ENCODE measurements at places on chromosomes 2 and 18. TPM values are rescaled to one million over a fixed set of nuclear protein-coding genes. Genes with fewer than 3 reads are reported as not detected.

GRCh38 chr2:197247083-197247482 lies 63.5 kb downstream of the ANKRD44 start:
- H3K4me3 ChIP-seq = no peak overlapping the region
- no peak for DNase-seq
- no peaks in the 10 kb centered on the region for H3K36me3 ChIP-seq
- H3K27ac ChIP-seq = no peak overlapping the region
- H3K4me1 ChIP-seq = peaks cover 13% of the 10 kb centered on the region

C1QL2 gene
- total RNA-seq = not detected

DNA sequence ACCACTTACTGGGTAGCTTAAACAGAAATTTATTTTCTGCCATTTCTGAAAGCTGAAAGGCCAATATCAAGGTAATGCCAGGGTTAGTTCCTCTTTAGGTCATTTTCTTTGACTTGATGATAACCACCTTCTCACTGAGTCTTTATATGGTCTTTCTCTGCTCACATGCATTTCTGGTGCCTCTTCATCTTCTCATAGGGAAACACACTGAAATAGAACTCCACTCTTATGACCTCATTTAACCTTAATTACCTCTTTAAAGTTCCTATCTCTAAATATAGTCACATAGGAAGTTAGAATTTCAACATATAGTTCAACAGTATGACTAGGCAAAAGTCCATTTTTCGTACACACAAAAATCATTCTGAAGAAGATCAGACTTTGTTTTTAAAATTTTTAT lies 616.8 kb upstream of the VRK2 start:
- no peaks in the 10 kb centered on the region for H3K27me3 ChIP-seq
- no peaks in the 10 kb centered on the region for H3K4me1 ChIP-seq
- no peaks in the 10 kb centered on the region for H3K36me3 ChIP-seq
- no peak overlapping the region for H3K4me3 ChIP-seq

AOX1 gene
- total RNA-seq = 8.7 TPM

ALPP gene
- total RNA-seq = 11.5 TPM

RTP5 gene
- total RNA-seq = 0.69 TPM

GRCh38 chr2:202140522-202141252 lies 67.6 kb downstream of the KIAA2012 start:
- H3K27me3 ChIP-seq = no peaks in the 10 kb centered on the region
- no peak for DNase-seq
- no peaks in the 10 kb centered on the region for H3K4me1 ChIP-seq
- H3K4me3 ChIP-seq = no peak overlapping the region
- no peaks in the 10 kb centered on the region for H3K36me3 ChIP-seq

GRCh38 chr2:151176661-151177060 lies 85.0 kb downstream of the RBM43 start:
- H3K4me1 ChIP-seq = no peaks in the 10 kb centered on the region
- no peak for DNase-seq
- H3K4me3 ChIP-seq = no peak overlapping the region
- H3K36me3 ChIP-seq = no peaks in the 10 kb centered on the region
- H3K27me3 ChIP-seq = no peaks in the 10 kb centered on the region

GRCh38 chr2:144431998-144432397 lies 87.9 kb downstream of the ZEB2 start:
- H3K4me1 ChIP-seq = peaks cover 51% of the 10 kb centered on the region
- no peaks in the 10 kb centered on the region for H3K27me3 ChIP-seq
- peak overlapping the region; percentile 64 for H3K27ac ChIP-seq
- DNase-seq = no peak
- H3K36me3 ChIP-seq = no peaks in the 10 kb centered on the region

TEX44 gene
- total RNA-seq = not detected

DNA sequence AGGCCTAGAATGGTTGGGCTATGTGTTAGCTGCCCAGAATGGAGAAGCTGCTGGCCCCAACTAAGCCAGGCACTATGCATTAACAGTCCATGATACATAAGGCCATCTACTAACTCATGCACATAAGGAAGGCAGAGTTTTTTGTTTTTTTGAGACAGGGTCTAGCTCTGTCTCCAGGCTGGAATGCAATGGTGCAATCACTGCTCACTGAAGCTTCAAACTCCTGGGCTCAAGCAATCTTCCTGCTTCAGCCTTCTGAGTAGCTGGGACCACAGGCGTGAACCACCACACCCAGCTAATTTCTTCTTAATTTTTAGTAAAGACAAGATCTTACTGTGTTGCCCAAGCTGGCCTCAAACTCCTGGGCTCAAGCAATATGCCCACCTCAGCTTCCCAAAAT lies 37.6 kb downstream of the GPR45 start:
- H3K27me3 ChIP-seq = no peaks in the 10 kb centered on the region
- no peak overlapping the region for H3K27ac ChIP-seq
- DNase-seq = no peak
- no peak overlapping the region for H3K4me3 ChIP-seq

GRCh38 chr2:111698743-111699554 lies 185.0 kb downstream of the ANAPC1 start:
- H3K36me3 ChIP-seq = no peaks in the 10 kb centered on the region
- H3K4me1 ChIP-seq = peaks cover 11% of the 10 kb centered on the region
- no peaks in the 10 kb centered on the region for H3K27me3 ChIP-seq
- H3K27ac ChIP-seq = no peak overlapping the region

DNA sequence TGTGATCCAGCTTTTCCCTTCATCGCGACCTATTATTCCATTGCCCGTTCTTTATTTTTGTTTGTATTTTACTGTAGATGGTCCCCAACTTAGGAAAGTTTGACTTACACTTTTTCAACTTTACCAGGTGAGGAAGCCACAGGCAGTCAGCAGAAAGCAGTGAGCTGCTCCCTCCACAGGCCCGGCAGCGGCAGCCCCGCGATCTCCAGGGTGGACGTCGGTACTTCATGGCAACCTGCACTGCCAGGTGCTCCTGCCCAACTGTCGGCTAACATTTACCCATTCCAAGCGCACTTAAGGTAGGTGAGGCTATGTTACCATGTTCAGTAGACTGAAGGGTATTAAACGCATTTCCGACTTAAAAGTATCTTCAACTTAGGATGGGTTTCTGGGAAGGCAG lies 12.8 kb downstream of the ZNF516 start:
- no peaks in the 10 kb centered on the region for H3K27me3 ChIP-seq
- H3K4me1 ChIP-seq = peaks cover 8% of the 10 kb centered on the region
- no peaks in the 10 kb centered on the region for H3K36me3 ChIP-seq
- no peak overlapping the region for H3K27ac ChIP-seq
- DNase-seq = no peak
- no peak overlapping the region for H3K4me3 ChIP-seq

GRCh38 chr2:66461664-66462500 lies 27.0 kb downstream of the MEIS1 start:
- H3K27ac ChIP-seq = no peak overlapping the region
- H3K27me3 ChIP-seq = no peaks in the 10 kb centered on the region
- peaks cover 43% of the 10 kb centered on the region for H3K4me1 ChIP-seq
- H3K36me3 ChIP-seq = no peaks in the 10 kb centered on the region
- DNase-seq = no peak

DNA sequence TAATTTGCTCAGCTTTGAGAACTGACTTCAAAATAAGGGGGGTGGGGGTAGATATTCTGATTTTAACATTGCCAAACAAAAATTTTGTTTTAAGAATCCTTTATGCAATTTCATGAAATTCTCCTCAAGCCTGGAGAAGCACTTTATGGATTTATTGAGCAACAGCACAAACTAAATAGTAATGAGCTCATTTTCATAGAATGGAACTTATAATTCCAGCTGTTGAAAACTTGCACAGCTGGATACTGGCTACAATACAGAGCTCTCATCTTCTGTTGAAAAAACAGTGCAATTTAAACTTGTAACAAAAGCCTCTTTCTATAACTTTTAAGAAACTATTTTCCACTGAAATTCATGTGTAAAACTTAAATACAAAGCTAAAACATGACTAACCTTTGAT lies 137.6 kb upstream of the FN1 start:
- no peaks in the 10 kb centered on the region for H3K27me3 ChIP-seq
- no peak overlapping the region for H3K27ac ChIP-seq
- no peak for DNase-seq
- no peaks in the 10 kb centered on the region for H3K36me3 ChIP-seq
- no peak overlapping the region for H3K4me3 ChIP-seq
- H3K4me1 ChIP-seq = no peaks in the 10 kb centered on the region

GRCh38 chr2:220006152-220006621 lies 378.8 kb downstream of the SLC4A3 start:
- H3K27me3 ChIP-seq = no peaks in the 10 kb centered on the region
- H3K36me3 ChIP-seq = no peaks in the 10 kb centered on the region
- H3K27ac ChIP-seq = no peak overlapping the region
- no peak overlapping the region for H3K4me3 ChIP-seq
- no peaks in the 10 kb centered on the region for H3K4me1 ChIP-seq

Measured in upper lobe of left lung (tissue), 6 donors.